Midbrain (tissue), 1 donor: ENCODE measurements at places on chromosomes 13 and 19.

- DNase-seq = no peak
Observed at GRCh38 chr19:3442487-3443071, 37.7 kb downstream of the SMIM24 start.

GRCh38 chr19:28497137-28497536 lies 715.8 kb downstream of the UQCRFS1 start:
- DNase-seq = no peak

- DNase-seq = peak; percentile 13
Observed at GRCh38 chr19:18167975-18168645, 5.5 kb upstream of the IFI30 start.

- no peak for DNase-seq
Observed at GRCh38 chr19:13039211-13039789, 44.0 kb downstream of the NFIX start.

- DNase-seq = no peak
Observed at GRCh38 chr19:46958532-46958931, 61.1 kb upstream of the NPAS1 start.

DNA sequence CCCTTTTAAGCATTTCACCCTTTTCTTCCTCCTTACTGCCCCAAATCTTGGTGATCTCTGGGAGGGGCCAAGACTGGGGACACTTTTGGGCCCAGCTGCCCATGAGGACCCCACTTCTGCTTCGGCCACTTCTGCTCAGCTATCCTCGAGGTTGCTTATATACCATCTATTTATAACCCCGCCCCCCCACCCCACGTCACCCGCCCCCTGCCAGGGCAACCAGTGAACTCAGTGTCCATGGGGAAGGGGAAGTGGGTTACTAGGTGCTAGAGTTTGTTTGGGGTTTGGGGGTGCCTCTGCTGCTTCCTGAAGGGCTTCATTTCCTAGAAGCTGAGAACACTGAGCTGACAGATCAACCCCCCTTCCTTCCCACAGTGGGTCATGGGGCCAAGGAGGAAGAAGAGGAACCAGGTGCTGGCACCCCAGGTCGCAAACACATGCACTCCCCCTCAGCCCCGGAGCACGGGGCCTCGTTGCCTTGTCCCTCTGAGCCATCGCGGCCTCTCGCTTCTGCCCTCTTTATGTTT lies 6.1 kb upstream of the ADGRE5 start:
- no peak for DNase-seq

DNA sequence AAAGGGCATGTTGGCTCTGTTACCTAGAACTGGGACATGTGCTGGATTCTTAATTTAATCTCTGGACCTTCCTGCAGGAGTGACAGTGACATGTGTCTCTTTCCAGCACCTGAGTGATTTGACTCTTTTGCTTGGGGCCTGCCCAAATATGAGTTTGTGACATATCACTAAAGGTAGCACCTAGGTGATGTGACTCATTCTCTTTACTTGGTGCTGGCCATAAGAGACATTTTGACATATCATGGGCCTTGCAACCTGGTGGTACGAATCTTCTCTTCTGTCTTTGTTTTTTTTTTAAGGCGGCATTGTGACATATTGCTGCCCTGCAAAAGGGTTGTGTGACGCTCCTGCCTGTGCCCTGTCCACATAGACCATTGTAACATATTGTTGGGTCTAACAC lies 65.9 kb upstream of the ZNF43 start:
- no peak for DNase-seq

DNA sequence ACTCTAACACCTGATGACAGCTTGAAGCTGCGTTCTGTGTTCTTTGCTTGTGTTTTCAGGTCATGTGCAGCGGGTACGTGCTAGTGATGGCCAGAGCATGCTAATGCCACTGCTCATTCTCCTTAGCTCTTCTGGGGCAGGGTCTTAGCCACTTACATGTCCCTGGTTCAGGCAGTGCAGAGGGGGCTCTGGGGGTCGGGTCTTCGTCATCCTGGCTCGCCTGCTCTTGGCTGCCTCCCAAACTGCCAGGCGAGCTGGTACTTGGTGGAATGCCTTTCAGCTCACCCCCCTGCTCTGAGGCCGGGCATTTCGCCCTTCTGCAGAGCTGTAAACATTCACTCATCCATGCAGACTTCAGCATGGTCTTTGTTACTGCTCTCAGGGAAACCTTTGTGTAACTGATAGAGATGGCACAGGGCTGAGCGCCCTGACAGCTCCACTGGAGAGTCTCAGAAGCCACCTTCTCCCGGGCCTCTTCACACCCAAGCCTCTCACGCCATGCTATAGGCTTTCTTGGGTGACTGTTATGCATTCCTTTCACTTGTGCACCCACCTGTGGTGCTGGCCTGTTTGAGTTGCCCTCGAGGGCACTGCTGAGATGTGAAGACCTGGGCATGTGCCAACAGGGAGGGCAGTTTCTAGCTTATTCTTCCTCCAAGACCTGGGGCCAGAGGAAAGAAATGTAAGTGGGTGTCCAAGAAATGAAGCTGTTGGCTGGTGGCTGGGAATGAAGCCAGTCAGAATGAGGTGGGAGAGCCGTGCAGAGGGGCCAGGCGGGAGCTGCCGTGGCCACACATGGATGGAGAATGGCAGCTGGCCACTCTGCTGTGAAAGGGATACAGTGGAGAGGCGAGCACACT lies 24.4 kb downstream of the FAM124A start:
- DNase-seq = peak; percentile 90

DNA sequence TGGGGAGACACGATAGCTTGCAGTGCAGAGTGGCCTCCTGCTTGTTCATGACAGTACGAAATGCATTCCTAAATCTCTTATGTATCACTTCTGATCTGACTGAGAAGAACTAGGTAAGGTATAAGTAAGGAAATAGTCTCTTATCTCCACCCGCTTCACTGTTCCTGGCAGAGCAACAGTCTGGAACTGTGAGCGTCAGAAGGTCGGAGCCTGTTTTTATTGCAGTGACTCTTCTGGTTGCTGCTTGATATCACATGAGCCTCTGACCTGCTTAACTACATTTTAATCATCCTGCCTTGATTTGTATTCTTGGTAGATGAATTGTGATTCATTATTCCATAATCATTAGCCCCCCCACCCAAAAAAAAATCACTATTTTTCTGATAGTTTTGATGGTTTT lies 69.0 kb downstream of the COL4A2 start:
- no peak for DNase-seq

DNA sequence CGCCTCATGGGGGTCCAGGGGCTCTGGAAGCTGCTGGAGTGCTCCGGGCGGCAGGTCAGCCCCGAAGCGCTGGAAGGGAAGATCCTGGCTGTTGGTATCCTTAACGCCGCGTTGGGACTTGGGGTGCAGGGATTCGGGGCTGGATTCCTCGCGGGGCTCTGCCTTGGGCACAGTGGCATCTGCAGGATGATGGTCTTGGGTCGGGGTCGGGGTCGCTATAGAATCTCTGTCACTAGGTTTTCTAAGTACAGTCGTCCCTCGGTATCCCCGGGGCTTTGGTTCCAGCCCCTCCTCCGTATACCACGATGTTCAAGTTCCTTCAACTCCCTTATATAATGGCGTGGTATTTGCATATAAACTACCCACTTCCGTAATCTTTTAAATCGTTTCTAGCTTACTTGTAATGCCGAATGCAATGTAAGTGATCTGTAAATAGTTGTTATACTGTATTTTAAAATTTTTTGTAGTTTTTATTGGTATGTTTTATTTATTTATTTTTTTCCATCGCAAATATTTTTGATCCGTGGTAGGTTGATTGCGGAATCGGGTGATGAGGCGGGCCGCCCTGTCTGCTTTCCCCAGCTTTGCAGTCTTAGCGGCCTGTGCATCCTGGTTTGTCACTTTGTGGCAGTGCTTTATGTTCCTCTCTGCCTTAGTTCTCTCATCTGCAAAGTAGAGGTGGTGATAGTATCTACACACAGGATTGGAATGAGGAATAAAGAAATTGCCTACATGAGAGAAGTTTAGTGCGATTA lies 606 bp downstream of the ERCC5 start:
- DNase-seq = peak; percentile 35

DNA sequence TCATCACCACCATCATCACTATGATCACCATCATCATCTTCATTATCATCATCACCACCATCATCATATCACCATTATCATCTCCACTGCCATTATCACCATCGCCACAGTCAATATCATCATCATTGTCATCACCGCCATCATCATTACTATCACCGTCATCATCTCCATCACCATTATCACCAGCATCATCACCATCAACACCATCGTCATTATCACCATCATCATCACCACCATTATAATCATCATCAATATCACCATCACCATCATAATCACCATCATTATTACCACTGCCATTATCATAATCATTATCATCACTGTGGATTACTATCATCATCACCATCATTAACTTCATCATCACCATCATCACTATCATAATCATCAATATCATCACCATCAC lies 17.3 kb upstream of the ARHGEF18 start:
- no peak for DNase-seq

- DNase-seq = no peak
Observed at GRCh38 chr13:73324842-73325722, 266.3 kb downstream of the KLF5 start.

- no peak for DNase-seq
Observed at GRCh38 chr19:7955696-7956095, 12.2 kb upstream of the TIMM44 start.

DNA sequence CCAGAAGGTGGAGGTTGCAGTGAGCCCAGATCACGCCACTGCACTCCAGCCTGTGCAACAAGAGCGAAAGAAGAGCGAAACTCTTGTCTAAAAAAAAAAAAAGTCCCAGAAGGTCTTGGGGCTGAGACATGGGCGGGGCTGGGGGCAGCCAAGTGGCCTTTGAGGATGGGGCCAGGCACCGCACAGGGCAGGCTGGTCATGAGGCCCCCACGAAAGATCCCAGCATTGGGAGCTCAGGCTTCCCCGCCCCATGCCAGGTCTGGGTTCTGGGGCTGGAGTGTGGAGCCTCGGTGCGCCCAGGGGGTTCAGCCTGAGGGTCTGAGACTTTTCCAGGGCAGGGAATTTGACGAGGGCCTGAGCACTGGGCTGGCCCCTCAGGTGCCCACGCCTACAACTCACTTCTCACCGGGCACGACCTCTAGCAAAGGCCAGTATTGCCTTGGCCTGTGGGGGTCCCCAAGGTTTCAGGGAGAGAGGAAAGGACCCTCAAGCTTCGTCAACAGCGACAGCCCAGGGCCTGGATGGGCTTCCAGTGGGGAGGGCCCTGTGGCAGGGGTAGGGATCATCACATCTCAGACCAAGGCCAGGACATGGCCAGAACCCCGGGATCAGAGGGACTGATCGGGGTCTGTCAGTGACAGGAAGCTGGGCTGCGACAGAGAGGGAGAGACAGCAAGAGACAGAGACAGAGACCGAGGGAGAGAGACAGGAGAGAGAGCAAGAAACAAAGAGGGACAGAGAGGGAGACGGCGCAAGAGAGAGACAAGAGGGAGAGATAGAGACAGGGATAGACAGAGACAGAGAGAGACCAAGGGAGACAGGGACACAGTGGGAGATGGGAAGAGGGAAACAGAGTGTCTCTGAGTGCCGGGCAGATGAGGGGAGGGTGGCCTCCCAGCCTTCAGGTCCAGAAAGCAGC lies 7.5 kb upstream of the MEX3D start:
- DNase-seq = no peak

GRCh38 chr19:56884441-56884840 lies 43.9 kb upstream of the PEG3 start:
- no peak for DNase-seq

- no peak for DNase-seq
Observed at GRCh38 chr19:41627966-41628675, 1.2 kb upstream of the CEACAM4 start.

GRCh38 chr19:54903303-54903702 lies 2.6 kb upstream of the NCR1 start:
- no peak for DNase-seq

DNA sequence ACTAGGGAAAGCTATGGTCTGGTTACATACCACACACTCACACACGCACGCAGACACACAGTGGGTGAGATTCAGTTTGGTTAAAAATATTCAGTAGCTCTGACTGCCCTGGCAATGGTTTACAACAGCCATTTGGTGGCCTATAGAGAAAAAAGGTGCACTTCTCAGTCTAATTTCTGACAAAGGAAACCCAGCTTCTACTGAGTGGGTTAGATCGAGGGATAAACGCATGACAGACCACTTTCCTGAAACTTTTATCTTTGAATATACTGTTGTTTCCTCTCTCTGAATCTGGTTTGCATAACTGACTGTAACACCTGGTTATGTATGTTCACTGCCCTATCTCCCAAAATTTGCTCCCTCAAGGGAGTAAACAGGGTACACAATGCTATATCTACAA lies 2.5 kb downstream of the LIG4 start:
- DNase-seq = no peak

- peak; percentile 86 for DNase-seq
Observed at GRCh38 chr19:43755256-43755801, 567 bp upstream of the SMG9 start.

- DNase-seq = no peak
Observed at GRCh38 chr19:6250024-6250615, 29.7 kb downstream of the MLLT1 start.

- DNase-seq = no peak
Observed at GRCh38 chr13:35891507-35892441, 239.4 kb downstream of the DCLK1 start.

DNA sequence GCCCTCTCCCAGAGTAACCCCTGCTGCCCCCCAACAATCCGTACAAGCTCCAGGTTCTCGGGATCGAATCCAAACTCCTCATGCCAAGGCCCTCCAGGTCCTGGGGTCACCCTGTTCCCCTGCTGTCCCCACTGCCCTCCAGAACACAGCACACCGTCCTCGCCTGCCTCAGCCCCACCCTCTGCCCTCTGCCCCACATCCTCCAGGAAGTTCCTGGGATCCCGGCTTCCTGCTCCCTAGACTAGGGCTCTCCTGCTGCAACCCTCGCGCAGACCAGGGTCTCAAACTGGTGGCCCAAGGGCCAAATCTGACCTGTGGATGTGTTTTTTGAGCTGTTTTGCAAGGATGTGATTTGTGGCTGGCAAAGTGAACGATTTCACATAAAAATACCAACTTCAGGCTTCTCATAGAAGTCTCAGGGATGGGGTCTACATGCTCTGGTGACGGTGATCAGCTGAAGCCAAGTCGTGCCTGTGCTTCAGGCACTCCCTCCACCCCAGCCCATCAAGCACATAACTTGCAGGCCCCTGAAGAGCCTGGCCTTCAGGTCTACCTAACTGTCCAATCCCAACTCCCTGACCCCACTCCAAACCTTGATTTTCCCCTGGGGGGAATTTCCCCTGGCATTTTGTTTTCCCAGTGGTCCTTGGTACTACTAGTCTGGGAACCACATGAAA lies 1.8 kb downstream of the RABAC1 start:
- no peak for DNase-seq

- DNase-seq = no peak
Observed at GRCh38 chr13:100825557-100825956, 151.0 kb upstream of the TMTC4 start.

DNA sequence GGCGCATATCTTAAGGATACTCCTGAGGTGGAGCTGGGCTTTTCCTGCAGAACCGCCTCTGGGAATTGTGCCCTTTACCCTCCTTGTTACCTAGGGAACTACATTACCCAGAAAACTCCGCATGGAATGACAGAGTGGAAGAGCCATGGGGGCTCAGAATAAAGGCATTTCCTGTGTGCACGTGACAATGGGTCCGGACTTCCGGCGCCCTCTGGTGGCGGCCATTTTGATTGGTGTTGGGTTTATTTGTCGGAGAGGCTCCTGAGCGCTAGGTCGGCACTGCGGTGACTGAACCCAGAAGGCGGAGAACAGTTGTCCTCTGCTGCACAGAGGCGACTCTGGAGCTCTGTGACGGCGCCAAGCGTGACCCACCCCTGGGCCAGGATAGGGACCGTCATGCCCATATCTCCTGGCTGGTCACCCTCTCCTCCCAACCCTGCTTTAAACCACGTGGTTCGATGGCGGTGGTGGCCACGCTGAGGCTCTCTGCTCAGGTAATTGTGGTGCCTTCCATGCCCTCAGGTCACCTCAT lies at the start of gene ZNF587B:
Gene ZNF587B, plus strand, starts transcription at position 229 of the 532 bp plus-strand sequence. Its CDS starts 230 bp downstream, at position 459.
- DNase-seq = peak; percentile 73

GRCh38 chr13:49561062-49561410 lies 24.3 kb downstream of the RCBTB1 start:
- DNase-seq = no peak
